ENCODE measurements at places on chromosomes 5 and 9.

GRCh38 chr5:173029499-173029921 is 26.6 kb upstream of the CREBRF start:
- no peak for DNase-seq

- DNase-seq, result no peak
Observed at GRCh38 chr9:114861922-114862605, 56.2 kb upstream of the TNFSF15 start.

DNA sequence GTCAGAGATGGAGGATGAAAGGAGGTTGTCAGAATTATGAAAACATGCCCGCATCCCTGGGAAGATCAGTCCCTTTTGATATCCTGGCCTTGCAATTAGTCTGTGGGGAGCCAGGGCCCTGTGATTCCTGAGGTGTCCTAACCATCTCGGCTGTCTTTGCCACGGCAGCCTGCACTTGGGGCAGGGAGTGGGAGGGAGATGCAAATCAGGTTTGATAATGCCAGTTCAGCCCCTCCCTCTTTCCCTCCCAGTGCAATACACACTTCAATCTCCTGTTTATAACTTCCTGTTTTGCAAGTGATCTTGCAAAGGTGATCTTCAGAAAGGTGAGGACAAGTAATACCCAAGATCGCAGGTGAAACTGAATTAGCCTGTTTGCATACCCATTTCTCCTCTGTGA is 114.0 kb upstream of the ALDH1B1 start:
- DNase-seq, result no peak

GRCh38 chr5:164504141-164504772 is 998.8 kb downstream of the MAT2B start:
- DNase-seq, result no peak

- no peak for DNase-seq
Observed at GRCh38 chr9:19699756-19700155, 89.1 kb downstream of the SLC24A2 start.

- no peak for DNase-seq
Observed at GRCh38 chr9:128002959-128003358, 22.2 kb upstream of the EEIG1 start.

Measured in NCI-H187 treated with DMSO at 0.1 percent for 48 hours (cell line).